ENCODE measurements at places on chromosomes 16 and 17. TPM values are rescaled to one million over a fixed set of nuclear protein-coding genes. Genes with fewer than 3 reads are reported as not detected.
A peak's percentile ranks its signal among the peaks of the same experiment; 100 is the strongest.

DNA sequence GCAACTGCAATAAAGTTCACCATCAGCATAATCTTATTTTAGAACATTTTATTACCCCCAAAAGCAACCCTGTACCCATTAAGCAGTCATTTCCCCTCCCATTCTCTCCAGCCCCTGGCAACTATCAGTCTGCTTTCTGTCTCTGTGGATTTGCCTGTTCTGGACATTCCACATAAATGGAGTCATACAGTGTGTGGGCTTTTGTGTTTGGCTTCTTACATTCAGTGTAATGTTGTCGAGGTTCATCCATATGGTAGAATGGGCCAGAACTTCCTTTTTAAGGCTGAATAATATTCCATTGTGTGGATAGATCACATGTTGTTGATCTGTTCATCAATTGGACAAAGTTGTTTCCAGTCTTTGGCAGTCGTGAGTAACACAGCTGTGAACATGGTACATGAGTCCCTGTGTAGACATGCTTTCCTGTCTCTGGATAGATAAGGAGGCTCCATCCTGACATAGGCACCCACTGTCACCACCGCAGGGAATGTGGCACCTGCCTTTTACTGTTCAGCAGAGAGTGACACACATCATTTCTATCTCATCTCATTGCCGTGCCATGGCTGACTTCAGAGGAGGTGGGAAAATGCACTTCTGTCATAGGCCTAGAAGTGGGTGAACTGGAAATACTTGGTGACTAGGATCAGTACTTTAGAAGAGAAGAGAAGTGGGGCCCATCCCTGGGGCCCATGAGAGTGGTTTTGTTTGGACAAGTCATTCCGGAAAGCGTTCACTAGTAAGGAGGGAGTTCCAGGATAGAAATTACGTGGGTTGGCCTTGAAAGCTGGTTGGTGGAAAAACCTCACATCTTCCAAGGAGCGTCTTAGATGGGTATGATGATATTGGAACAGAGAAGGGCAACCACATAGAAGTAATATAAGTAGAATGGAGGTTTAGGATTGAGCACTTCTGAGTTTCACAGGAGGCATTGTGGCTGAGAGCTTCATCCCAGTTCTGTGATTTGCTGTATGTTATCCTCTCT, 25.8 kb downstream of the EPN2 start:
- ATAC-seq: peak; percentile 91

Gene IRX5
- total RNA-seq: 7.5 TPM

GRCh38 chr17:81394377-81394920, 808 bp upstream of the BAHCC1 start:
- no peak for ATAC-seq

Gene C1QL1
- total RNA-seq: 0.12 TPM

Gene MPV17L
- total RNA-seq: 5.6 TPM

DNA sequence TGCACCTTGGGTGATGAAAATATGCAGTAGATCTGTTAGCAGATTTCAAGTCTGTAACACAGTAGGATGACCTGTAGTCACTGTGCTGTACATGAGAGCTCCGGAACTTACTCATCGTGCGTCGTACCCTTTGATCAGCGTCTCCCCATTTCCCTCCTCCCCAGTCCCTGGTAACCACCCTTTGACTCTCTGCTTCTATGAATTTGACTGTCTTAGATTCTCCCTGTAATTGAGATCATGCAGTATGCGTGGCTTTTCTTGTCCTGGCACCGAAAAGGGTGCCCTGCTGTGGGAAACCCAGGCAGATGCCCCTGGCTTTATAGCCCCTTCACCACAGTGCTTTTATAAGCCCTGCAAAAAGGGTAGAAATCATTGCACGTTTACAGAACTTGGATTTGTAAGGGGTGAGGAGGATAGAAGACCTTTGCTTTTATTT, 20.5 kb downstream of the CLEC16A start:
- no peak for ATAC-seq

DNA sequence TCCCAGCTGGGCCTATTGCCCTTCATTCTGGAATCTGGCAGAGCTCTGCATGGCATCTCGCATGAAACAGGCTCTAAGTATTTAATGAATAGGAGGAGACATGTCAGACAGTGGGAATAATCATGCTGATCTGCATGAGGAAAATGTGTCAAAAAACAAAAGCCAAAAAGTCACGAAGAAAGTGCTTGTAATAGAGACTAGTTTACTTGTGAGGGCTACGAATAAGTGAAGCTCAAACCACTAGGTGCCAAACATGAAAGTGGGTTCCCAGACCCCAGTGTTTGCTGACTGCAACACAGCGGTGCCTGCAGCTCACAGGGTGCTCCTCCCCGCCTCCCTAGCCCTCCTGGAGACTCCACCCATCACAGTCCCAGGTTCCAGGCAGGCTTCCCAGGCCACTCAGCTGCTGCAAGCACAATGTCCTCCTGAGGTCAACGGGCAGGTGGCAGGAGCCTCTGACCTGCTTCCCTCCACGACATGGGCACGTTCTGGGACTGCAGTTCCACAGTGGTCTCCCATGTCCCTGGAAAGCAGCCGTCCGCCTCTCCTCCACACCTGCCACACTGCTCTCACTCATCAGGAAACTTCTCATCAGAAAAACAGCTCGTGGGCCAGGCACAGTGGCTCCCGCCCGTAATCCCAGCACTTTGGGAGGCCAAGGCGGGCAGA, 96.5 kb downstream of the ANKRD11 start:
- peak; percentile 4 for ATAC-seq

- ATAC-seq: peak; percentile 40
Observed at GRCh38 chr17:9211133-9211765, 189.9 kb downstream of the NTN1 start.

GRCh38 chr17:36511216-36511615, 23.5 kb downstream of the MYO19 start:
- no peak for ATAC-seq

DNA sequence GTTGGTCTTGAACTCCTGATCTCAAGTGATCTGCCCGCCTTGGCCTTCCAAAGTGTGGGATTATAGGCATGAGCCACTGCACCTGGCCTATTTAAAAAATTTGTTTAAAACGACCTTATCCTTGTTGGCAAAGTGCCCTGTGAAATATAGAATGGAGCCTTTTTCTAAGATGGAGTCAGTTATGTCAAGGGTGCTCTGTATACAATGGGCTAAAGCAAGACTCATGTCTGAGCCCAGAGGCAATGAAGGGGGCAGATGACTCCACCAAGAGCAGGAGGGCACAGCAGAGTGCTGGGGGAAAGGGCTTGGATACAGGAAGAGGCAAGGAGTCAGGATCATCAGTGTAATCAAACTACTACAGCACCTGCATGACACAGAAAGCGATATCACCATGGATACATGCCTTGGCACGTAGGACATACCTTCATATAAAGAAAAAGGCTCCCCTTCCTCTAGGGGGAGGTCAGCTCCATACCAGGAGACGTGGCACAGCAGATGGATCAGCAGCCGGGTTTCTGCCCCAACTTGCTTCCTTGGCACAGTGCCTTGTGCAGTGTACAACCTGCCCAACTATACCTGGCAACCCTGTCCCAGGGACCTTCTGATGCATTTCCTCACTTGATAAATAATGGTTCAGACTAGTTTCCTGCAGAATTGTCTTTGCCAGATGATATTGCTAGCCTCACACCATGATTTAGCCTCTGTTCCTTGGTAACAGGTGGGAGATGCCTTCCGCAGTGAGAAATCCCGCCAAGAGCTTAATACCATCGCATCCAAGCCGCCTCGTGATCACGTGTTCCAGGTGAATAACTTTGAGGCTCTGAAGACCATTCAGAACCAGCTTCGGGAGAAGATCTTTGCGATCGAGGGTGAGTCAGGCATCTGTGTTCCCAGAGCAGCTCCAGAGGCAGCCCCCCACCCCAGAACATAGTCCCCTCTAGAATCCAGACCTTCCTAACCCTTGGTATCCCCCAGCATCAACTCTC, 15.3 kb downstream of the ITGAM start:
- ATAC-seq: peak; percentile 87

Gene KCNJ18
- total RNA-seq: not detected

- ATAC-seq: peak; percentile 73
Observed at GRCh38 chr16:67676516-67676915, 9.9 kb downstream of the C16orf86 start.

DNA sequence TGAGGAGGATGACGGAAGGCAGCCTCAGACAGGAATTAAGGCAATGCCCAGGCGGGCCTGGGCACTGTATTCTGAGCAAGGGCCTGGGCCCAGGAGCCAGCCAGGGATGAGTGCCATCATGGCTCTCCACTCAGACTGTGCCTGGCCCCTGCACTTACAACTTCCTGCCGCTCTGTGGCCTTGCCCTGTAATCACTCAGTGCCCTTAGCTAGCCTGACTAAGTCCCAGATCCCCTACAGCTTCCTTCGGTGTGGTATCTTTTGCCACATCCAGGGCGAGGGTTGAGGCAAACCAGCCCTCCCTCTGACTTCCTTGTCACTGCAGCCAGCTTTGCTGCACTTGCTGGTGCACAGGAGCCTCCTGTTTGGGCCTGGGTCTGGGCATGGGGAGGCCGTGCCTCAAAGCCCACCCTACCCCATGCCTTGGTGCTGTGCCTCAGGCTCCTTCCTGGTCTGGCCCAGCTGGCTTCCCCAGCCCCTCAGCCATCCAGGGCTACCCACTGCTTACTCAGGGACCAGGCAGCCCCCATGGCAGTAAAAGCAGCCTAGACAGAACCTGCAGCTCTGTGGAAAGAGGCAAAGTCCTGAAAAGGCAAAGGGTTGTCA, 9.3 kb downstream of the SLC46A1 start:
- ATAC-seq: no peak

DNA sequence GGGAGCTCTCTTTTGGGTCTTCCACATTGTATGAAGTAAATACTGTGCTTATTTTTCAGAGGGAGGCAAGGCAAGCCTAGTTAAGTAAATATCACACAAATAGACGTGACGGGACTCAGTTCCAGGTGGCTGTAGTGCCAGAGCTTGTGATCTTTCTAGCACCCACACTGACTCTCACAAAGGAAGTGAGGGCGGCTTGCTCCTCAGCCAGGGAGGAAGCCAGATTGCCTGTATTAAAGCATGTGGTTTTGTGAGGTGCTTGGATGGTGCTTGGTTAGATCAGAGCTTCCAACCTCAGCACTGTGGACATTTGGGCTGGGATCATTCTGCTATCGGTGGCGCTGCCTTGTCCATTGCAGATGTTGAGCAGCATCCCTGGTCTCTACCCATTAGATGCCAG, 80.1 kb downstream of the VAT1L start:
- ATAC-seq: no peak

DNA sequence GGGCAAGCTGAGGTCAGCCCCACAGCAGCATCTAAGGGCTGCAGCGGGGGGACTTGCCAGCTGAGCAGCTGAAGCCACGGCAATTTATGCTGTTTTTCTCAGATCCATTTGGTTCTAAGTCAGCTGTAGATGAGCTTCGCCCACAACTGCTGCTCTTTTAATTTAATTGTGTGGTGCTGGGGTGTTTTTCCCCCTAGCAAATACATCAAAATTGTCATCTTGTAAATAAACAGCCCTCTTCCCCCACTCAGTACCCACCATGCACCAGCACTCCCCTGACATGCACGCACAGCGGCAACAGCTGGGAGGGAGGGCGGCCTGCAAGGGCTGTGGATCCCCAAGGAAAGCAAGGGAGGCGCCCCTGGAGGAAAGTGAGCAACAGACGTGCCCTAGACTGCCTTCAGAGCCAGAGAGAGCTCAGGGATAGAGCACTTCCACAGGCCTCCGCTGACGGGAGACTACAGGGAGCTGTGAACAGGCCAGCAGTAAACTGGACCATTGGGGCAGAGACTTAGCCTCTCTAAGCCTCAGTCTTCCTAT, 149.5 kb downstream of the TMEM132E start:
- ATAC-seq: no peak

GRCh38 chr16:79062336-79062735, 538.2 kb downstream of the MAF start:
- no peak for ATAC-seq

Gene KCTD13
- 11.1 TPM for total RNA-seq

DNA sequence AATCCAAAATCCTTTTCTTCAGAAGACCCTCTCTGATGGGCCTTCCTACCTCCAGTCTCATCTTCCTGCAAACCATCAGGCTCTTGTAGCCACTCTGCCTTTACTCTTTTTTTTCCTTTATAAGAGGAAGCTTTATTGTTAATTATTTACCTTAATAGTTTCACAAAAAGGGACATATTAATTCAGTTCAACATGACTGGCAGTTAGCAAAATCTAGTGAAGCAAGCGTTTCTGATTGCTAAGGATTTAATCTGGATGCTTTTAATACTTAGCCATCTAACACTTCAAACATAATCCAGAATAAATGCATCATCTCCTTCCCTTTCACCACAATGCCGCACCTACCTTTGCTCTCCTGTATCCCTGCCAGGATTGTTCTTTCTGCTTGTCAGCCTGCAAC, 62.0 kb downstream of the SPACA3 start:
- ATAC-seq: no peak

DNA sequence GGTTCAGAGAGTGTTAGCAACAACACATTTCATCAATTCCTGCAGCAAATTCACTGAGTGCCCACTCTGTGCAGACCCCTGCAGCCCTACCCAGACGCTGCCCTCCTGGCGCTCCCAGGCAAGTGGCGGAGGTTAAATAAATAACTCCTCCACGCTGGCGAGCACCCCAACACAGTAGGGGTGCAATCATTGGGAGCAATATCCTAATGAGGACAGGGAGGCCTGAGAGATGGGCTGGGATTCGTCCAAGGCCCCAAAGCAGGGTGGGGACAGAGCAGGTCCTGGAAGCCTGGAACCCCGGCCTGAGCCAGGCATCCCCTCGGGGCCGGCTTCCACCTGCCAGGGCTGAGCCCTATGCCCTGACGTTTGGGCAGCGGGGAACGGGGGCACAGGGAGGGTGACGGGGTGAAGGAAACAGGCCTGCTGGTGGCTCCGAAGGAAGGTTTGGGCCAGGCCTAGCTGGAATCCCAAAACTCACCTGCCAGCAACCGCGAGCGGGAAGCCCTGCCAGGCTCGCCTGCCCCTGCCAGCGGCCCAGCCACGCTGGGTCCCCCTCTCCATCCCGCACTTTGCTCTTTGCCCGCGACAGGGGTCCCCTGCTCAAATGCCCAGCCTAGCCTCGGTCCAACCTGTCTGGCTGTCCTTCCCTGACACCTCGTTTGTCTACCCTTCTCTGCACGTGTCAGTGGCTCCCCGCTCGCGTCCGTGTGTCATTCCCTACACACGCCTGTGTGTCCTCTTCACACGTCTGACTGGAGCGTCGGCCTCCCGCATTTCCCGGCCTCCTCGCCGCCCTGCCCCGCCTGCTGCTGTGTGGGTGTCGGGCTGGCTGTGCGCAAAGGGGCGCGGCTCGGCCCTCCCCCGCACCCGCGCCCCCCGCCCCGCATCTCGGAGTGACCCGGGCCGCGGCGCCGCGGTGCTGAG, 721 bp upstream of the BEAN1 start:
- peak; percentile 59 for ATAC-seq

DNA sequence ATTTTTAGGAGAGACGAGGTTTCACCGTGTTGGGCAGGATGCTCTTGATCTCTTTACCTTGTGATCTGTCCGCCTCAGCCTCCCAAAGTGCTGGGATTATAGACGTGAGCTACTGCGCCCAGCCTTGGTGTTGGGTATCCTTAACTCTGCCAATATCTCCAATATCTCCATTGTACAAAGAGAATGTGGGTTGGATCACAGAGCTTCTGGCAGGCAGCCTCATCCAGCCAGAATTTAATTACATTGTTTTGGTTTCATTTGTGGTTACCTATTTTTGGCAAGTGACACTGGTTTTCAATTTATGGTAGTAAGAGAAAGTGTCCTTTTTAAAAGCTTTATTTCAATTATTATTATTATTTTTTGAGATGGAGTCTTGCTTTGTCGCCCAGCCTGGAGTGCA, 14.0 kb upstream of the RFWD3 start:
- no peak for ATAC-seq
